Pulmonary artery endothelial cell (primary cell): ENCODE measurements at places on chromosomes 2 and 18. TPM values are rescaled to one million over a fixed set of nuclear protein-coding genes. Genes with fewer than 3 reads are reported as not detected.

GRCh38 chr2:207881902-207882301 lies 112.2 kb upstream of the FZD5 start:
- no peak for DNase-seq

DNA sequence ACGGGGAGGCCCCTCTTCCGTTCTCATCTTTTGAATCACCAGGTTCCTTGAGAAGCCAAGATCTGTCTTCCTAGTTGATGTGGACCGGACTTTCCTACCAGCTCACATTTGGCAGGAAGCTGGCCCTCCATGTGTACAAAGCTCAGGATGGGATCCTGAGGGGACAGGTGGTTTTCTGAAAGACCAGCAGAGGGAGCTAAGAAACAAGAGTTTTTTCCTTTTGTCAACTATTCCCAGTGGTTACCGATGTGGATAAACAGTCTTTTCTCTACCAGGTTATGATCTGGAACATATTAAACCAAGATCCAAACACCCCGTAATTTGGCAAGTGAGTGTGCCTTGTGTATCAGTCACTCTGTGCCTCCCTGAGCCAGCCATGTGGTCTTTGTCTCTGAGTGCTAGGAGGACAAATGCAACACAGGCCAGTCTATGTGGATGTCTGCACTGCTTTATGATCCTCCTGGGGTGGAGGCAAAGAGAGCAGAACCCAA lies 25.1 kb upstream of the ARHGAP25 start:
- DNase-seq, result no peak

Gene GPBAR1
- total RNA-seq, result 0.07 TPM in 2 replicates

Gene C18orf54
- total RNA-seq, result 6.9 and 14.8 TPM in 2 replicates

Gene EMX1
- not detected in 2 replicates for total RNA-seq
